ENCODE measurements at places on chromosomes 4 and X.

- no peak for DNase-seq
Measured at GRCh38 chr4:119729835-119730670, 101.4 kb upstream of the PDE5A start.

- peak; percentile 84 for DNase-seq
Measured at GRCh38 chr4:153466081-153466948, at the start of gene TMEM131L. TSS of gene TMEM131L (plus strand) at chr4:153466360. CDS start at chr4:153466398, 38 bp downstream.

- no peak for DNase-seq
Measured at GRCh38 chrX:7071390-7071789, 76.1 kb upstream of the STS start.

- DNase-seq: no peak
Measured at GRCh38 chr4:1290165-1290977, 680 bp downstream of the MAEA start.

DNA sequence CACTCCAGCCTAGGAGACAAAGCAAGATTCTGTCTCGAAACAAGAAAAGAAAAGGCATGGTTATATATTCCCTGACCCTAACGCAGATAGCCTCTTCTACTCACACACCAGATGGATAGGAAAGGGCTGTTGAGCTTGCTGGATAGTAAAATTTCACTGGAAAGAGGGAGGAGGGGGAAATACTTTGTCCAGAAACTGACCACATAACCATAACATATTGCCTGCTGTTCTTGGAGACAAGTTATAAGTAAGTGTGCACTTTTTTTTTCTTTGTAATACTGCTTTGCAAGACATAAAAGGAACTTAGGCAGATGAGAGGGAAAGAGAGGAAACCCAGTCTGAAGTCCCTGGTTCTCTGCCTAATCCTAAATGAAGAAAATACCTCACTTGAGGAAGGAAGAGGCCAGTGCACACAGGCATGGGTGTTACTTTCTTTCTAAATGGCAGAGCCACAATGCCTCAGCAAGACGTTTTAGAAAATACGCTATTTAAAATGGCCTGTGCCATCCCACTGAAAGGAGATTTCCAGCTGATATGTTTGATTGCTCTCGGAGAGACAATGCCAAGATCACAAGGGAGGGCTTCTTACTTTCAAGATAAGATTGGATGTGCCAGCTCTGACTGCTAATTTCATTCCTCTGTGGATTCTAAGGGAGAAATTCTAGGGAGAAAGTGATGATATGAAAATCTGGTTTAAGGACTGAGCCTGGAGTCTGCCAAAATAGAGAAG, 140.6 kb downstream of the DCTD start:
- DNase-seq: no peak

DNA sequence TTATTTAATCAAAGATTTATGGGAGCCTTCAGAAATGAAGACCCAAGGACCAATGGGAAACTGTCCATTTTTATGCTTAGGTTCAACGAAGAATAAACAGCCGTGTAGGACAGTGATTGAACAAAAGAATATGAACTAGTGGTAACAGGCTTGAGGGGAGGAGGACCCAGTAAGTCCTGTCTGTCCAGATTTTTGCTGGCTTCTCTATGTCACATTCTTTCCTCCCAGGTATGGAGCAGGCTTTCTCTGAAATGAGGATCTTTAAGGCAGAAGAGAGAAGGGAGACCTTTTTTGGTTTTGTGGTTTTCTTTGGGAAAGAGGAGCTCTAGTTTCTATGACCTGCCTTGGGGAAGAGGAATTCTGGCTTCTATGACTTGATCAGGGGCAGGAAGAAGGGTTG, 74.1 kb downstream of the BANK1 start:
- no peak for DNase-seq

GRCh38 chr4:180949424-180950213, 1293.6 kb upstream of the TENM3 start:
- no peak for DNase-seq

- DNase-seq: peak; percentile 47
Measured at GRCh38 chr4:167100120-167100519, 134.2 kb downstream of the SPOCK3 start.

GRCh38 chr4:4480205-4480604, 61.6 kb downstream of the STX18 start:
- DNase-seq: no peak

DNA sequence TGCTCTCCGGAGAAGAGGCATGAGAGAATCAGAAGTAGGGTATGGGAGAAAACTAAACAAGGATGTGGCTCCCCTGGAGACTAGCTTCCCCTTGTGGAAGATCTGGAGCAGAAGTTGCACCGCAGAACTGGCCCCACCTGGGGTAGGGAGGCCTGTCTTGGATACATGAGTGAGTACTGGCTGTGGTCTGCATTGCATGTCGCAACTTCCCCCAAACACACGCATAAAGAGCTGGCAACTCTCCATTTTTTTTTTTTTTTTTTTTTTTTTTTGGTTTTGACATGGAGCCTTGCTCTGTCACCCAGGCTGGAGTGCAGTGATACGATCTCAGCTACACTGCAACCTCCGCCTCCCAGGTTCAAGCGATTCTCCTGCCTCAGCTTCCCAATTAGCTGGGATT, 119.9 kb downstream of the EGF start:
- no peak for DNase-seq

DNA sequence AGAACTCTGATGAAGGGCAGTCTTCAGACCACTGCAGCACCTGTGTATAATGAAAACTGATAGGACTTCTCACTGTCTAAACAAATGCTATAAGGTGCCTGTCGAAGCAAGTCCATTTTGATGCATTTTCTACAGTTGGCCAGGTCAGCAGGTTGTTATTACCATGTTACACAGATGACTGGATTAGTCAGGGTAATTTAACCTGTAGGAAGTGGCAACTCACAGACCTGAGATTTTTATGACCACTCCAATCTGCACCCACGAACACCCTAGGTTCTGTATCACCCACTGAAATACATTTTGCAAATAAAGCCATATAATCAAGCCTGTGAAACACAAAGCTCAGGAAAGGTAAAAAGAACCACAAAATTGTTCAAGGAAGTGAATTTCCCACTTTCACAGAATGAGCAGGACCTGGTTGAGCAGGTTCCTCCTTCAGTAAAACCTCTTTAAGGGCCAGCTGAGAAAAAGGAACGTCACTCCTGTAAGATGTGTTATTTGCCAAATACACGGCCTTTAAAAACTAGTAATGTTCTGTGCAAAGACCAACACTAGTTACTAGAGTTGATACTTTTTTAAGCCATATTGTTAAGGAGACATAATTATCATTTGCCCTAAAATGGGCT, 12.7 kb downstream of the MAML3 start:
- DNase-seq: no peak

GRCh38 chr4:151866592-151866918, 105.7 kb upstream of the GATB start:
- DNase-seq: no peak

GRCh38 chr4:177566691-177567090, 124.5 kb upstream of the AGA start:
- DNase-seq: no peak

DNA sequence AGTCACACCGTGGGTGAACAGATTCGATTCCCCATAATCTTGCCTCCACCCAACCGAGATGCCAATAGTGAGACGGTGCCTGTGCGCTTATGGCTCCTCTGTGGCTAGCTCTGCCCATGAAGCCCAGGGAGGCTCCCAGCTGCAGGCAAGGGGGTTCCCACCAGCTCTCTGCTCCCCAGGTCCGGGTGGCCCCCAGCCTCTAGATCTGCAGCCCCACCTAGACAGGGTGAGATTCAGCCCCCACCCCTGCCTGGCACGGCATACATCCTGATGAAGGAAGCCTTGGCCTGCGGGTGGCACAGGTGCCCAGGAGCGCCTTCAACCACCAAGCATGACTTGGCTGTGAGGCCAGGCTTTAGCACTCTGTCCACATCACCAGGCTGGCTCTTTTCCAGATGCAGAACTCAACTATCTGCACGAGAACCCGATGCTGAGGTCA, 40.6 kb downstream of the WDR1 start:
- no peak for DNase-seq

GRCh38 chr4:46081674-46082073, 42.2 kb downstream of the GABRG1 start:
- DNase-seq: no peak

DNA sequence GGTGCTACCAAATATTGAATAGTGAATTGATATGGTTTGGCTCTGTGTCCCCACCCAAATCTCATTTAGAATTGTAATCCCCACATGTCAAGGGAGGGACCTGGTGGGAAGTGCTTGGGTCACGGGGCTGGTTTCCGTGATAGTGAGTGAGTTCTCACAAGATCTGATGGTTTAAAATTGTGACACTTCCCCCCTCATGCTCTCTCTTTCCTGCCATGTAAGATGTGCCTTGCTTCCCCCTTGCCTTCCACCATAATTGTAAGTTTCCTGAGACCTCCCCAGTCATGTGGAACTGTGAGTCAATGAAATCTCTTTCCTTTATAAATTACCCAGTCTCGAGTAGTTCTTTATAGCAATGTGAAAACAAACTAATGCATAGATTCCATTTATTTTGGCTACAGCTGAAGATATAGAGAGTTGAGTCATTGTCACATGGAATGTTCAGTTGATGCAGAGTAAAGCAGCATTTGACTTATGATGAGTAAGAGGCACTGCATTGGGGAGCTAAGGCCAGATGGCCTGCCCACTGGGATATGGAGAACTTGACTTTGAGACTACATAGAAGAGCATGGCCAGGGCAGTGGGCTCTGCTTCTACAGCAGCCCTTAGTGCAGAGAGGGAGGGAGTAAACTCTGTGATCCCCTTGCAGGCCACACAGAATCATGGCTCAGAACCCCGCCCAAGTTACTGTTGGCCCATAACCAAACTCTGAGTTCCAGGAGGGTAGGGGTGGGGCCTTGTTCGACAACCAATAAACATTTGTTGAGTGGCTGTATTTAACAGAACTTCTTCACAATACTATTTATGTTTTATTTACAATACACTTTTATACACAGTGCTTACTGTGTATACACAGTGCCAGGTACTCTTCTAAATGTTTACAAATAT, 34.2 kb downstream of the RAI2 start:
- DNase-seq: no peak

- DNase-seq: no peak
Measured at GRCh38 chr4:91228659-91229058, 1075.1 kb upstream of the GRID2 start.

GRCh38 chrX:39675619-39676018, 422.1 kb downstream of the BCOR start:
- no peak for DNase-seq

DNA sequence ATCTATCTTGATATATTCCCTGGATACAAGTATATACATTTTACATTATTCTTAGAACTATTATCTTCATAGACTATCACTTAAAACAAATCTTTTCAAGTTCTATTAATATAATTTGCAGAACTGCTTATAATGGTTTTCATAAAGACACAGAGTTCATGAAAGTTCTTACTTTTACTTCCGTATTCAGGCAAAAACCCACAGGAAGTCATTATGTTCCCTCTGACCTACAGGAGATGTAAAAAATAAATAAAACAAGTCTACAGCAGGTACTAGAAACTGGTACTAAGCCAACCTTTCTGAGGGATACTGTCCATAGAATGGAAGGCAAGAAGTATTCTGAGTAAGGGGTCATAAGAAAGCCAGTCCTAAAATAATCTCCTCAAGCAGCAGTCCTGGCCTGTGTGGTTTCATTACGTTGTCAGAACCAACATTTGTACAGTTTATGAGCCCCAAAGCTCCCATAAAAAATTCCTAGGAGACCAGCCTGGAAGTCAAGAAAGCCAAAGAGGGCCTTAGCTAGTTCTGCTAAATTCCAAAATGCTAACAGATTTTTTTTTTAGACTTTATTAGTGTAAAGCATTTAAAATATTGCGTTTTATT, 68.6 kb downstream of the CAMK2D start:
- DNase-seq: no peak

- DNase-seq: no peak
Measured at GRCh38 chr4:182062936-182063335, 180.3 kb upstream of the TENM3 start.

- DNase-seq: no peak
Measured at GRCh38 chrX:153561337-153561736, 37.6 kb downstream of the CCNQ start.

- DNase-seq: no peak
Measured at GRCh38 chrX:109855501-109855900, 122.4 kb upstream of the ACSL4 start.

- DNase-seq: no peak
Measured at GRCh38 chr4:135548711-135549110, 1347.1 kb upstream of the PABPC4L start.

DNA sequence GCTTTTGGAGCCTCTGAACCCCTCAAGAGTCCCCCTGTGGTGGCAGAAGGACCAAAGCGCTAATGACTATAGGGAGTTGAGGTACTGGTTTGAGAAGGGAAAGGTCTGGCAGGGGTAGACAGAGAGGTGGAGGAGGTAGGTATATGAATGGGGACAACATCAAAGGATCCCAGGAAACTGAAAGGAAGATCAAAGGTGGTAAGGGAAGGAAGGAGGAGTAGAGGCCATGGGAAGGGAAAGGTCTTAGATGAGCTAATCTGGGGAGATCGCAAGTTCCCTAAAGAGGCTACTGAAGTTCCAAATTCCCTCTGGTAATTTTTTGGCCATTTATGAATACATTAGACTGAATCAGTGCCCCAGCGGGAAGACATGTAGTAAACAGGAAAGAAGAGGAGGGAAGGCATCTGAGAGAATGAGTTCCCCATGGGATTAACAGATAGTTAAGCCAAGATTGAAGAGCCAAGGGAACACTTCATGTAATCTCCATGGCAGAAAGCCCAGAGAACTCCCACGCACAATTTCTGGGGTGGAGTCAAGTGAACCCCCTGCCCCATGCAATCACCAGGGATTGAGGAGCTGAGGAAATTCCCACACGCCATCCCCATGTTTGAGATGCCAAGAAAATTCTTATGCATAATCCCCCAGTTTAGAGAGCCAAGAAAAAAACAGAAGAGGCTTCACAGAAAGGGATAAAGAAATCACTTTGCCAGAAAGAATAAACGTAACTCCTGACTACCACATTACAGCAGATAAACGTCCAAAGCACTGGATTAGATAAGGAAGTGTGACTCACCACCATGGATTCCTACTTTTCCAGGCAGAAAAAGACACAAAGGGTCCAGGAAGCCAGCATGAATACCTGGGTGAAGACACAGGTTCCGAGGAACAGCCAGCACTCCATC, 25.8 kb downstream of the ZNF630 start:
- DNase-seq: no peak

DNA sequence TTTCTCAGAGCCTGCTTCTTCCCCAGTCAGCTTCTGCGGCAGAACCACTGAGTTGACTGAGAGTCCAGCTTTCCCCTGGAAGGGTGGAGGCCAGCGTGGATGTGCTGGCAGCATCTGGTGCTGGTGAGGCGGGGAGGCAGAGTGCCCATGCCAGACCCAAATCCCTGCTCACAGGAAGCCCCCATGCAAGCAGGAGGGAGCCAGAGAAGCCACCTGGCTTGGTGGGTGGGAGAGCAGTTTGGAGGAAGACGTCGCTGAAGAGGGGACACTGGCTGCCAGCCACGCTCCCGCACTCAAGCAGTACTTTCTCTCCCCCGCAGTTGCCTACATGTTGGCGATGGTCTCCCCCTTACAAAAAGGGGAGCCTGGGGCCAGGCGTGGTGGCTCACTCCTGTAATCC, 6.0 kb downstream of the PDZD4 start:
- DNase-seq: no peak

- peak; percentile 49 for DNase-seq
Measured at GRCh38 chrX:53682885-53683555, 3.5 kb downstream of the HUWE1 start.

Measured in NCI-H446 (cell line).